ENCODE measurements at places on chromosomes 1 and 21. TPM values are rescaled to one million over a fixed set of nuclear protein-coding genes. Genes with fewer than 3 reads are reported as not detected.
A peak's percentile ranks its signal among the peaks of the same experiment; 100 is the strongest.

DNA sequence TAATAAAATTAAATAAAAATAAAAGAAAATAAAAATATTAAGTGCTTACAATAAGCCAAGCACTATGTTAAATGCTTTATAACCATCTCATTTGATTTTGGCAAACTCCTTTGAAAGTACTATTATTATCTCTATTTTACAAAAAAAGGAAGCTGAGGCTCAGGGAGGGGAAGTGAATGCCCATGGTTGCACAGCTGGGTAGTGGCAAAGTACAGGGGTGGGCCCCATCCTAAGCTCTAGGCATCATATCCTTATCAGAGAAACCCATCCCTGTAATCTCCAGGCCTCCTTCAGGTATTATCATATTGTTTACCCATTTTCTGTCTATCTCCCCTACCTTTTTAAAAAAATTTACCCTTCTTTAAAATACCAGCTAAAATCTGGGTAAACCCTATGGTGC, 2.3 kb upstream of the MED18 start:
- no peak for DNase-seq
- peaks cover 2% of the 10 kb centered on the region for H3K27me3 ChIP-seq
- peaks cover 29% of the 10 kb centered on the region for H3K4me1 ChIP-seq
- peaks cover 18% of the 10 kb centered on the region for H3K36me3 ChIP-seq
- H3K4me3 ChIP-seq = no peak overlapping the region

DNA sequence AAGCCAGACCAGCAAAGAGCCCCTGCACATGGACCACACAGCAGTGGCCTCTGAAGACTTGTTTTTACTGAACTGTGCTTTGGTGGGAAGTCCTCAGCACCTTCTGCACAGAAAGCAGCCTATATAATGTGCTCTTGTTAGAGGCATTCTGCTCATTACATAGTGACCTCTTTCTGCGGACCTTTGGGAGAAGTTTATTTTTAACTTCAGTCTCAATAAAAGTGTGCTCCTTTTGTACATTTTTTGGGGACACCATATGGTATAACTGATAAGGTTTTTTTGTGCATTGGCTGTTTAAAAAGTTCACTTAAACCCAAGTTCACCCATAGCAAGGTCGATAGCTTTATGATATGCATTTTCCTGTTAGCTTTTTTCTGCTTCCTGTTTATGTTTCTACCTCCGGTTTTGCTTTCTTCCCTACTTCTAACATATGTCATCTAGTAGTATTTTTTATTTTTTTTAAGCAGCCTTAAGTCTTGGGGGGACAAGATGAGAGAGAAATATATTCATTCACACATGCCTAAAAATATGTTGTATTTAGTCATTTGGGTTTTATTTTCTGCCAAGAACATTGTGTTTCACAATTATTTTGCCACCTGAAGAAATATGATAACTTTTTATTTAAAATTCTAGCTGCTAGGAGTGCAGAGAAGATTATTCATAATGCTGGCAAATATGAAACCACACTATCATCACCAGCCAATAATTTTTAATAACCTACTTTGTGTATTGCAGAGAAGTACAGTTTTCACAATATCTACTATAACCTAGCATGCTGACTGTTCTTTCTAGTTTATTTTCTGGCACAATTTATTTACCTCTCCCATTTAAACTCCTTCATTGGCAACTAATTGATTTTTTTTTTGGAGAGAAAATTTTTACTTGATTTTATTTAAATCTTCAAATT, 22.9 kb upstream of the SLC19A2 start:
- H3K36me3 ChIP-seq = peaks cover 2% of the 10 kb centered on the region
- peaks cover 7% of the 10 kb centered on the region for H3K4me1 ChIP-seq
- peak overlapping the region; percentile 31 for H3K4me3 ChIP-seq
- no peaks in the 10 kb centered on the region for H3K27me3 ChIP-seq
- no peak for DNase-seq

GRCh38 chr21:15772654-15773053, 42.9 kb downstream of the USP25 start:
- H3K4me3 ChIP-seq = no peak overlapping the region
- peaks cover 39% of the 10 kb centered on the region for H3K36me3 ChIP-seq
- DNase-seq = no peak
- H3K27me3 ChIP-seq = no peaks in the 10 kb centered on the region
- H3K4me1 ChIP-seq = peaks cover 18% of the 10 kb centered on the region
- no peak overlapping the region for H3K27ac ChIP-seq

DNA sequence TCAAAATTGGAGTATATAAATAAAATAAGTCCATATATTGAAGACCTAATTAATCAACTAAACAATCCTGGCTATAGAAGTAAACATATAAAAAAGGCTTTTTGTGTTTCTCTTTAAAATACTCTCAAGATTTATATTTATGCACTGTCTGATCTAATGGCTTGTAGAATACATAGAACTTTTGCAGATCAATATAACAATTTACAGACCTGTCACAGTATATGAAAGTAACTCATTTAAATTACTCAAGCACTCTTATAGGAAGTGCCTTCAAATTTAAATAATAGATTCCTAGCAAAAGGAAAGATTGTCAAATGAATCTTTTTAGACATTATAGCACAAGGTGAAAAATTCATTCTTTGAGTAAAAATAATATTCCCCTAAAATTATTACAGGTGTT, 615.8 kb upstream of the RGS18 start:
- no peaks in the 10 kb centered on the region for H3K36me3 ChIP-seq
- no peak overlapping the region for H3K27ac ChIP-seq
- no peaks in the 10 kb centered on the region for H3K27me3 ChIP-seq
- no peaks in the 10 kb centered on the region for H3K4me1 ChIP-seq
- H3K4me3 ChIP-seq = no peak overlapping the region

DNA sequence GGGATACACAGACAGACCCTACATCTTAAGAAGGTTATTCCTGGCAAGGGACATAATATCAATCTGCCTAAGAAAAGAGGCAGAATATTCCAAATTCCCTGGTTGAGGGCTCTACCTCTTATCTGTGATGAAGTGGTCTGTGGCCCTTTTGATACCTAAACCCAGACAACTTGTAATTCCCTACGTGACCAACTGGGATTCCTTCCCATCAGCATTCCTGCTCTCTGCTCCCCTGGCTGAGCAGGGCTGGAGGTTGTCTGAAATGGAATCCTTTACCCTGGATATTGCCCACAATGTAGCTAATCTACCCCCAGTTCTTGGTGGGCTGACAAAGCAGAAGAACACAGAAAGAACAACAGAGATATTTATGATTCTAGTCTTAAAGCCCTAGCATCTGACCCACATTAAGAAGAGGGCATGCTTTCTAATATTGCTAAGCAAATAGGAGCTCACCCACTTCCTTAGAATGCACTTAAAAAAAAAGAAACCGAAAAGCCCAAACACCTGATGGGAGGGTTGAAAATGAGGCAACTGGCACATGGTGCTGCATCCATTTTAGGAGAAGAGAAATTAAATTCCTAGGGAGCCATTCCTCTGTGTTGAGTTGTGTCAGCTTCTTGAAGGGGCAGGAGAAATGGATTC, 36.8 kb downstream of the GADD45A start:
- peaks cover 1% of the 10 kb centered on the region for H3K36me3 ChIP-seq
- no peak for DNase-seq
- H3K4me1 ChIP-seq = peaks cover 5% of the 10 kb centered on the region
- no peak overlapping the region for H3K27ac ChIP-seq

DNA sequence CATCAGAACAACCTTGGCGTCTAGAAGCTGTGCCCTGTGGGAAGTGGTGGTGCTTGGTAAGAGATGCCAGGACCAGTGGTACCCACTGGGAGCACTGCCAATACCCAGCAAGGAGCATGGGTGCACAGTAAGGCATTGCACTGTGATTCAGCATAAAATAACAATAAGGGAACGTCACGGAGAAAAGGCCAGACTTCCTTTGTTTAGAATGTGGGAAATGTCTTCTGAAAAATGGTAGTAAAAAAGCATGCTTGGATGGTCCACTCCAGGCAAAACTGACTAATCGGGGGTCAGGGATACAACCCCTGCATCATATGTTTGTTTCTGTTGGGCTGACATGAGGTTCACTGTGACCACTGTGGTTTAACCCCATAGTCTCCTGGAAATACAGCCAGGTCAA, 14.7 kb downstream of the METTL18 start:
- no peaks in the 10 kb centered on the region for H3K4me1 ChIP-seq
- DNase-seq = no peak
- no peak overlapping the region for H3K27ac ChIP-seq
- H3K27me3 ChIP-seq = peaks cover 34% of the 10 kb centered on the region
- H3K4me3 ChIP-seq = no peak overlapping the region

DNA sequence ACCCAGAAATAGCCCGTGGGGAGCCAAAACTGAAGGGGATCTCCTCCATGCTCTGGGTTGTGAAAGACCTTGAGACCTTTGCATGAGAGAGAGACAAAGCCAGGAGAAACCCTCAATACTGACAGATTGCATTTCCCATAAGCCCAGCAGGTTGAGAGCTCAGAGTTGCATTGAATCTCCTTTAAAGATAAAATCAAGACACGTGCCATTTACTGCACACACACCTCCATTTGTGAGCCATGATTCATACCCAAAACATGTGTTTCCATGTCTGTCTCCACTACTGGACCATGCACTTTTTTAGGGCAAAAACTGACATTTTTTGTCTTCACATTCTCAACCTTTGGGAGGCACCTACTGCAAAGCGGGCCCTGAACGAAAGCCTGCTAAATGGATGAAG, 144.0 kb upstream of the NRIP1 start:
- no peak for DNase-seq
- no peaks in the 10 kb centered on the region for H3K4me1 ChIP-seq
- H3K27ac ChIP-seq = no peak overlapping the region
- H3K36me3 ChIP-seq = no peaks in the 10 kb centered on the region

Gene LHX4
- total RNA-seq = not detected

Gene PLEKHG5
- total RNA-seq = 1.1 TPM

Data from activated CD8-positive, alpha-beta memory T cell treated with anti-CD3 and anti-CD28 coated beads, Interleukin-2, amount 10 ng/mL, durations not matched to agents 7 days and 5 days (primary cell).